ENCODE measurements at places on chromosomes 1 and 21. TPM values are rescaled to one million over a fixed set of nuclear protein-coding genes. Genes with fewer than 3 reads are reported as not detected.

GRCh38 chr21:45887120-45887611, 94.4 kb upstream of the COL6A1 start:
- peak; percentile 50 for DNase-seq

DNA sequence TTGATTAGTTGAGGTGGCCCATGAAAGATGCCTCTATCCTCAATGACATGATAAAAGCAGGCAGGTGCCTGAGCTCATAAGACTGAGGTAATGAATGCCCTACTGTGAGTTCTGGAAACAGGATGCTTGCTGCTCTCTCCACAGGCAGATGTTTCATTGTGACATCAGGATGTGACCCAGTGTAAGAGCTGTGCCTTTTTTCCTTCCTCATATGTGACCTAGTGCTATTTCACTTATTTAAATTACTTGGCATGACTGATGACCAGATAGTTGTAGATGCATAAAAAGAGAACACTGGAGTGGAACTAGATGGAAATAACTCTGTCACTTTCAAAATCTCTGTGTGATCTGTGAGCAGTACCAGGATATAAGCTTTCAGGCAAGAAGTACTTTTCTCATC, 31.9 kb downstream of the KIF14 start:
- no peak for DNase-seq

DNA sequence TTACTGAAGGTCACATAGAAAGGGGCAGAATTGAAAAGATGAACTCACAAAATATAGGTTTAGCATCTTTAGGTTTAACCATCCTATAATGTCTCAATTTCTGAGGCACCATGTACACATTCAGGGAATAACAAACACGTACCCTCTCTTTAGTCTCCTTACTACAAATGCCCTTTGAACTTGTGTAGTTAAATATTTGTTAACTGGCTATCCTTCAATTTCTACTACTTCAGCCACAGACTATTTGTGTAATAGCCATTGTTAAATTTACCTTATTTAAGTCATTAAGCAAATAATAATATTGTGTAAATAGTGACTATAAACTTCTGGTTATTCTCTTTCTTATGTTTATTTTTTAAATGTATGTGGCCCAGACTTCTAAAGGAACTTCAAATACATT, 600.5 kb downstream of the KCNT2 start:
- no peak for DNase-seq

DNA sequence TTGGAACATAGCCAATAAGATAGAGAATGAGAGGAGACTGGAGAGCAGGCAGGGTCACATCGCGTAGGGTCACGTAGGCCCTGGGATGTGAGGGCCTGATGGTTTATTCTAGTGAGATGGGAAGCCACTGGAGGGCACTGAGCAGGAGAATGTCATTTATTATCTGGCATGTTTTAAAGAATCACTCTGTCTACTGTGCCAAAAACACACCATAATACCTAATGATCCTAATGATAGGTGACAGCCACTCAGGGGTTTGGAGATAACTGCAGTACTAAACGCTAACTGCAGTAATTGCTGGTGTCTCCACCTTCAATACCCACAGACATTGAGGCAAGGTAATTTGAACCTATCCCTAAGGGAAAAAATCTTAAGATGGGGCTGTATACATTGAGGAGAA, 185.4 kb downstream of the TTLL7 start:
- DNase-seq = peak; percentile 62

The COL11A1 gene
- 35.0 TPM for total RNA-seq

The MROH9 gene
- not detected for total RNA-seq
